ENCODE measurements at places on chromosomes 2 and 18.

DNA sequence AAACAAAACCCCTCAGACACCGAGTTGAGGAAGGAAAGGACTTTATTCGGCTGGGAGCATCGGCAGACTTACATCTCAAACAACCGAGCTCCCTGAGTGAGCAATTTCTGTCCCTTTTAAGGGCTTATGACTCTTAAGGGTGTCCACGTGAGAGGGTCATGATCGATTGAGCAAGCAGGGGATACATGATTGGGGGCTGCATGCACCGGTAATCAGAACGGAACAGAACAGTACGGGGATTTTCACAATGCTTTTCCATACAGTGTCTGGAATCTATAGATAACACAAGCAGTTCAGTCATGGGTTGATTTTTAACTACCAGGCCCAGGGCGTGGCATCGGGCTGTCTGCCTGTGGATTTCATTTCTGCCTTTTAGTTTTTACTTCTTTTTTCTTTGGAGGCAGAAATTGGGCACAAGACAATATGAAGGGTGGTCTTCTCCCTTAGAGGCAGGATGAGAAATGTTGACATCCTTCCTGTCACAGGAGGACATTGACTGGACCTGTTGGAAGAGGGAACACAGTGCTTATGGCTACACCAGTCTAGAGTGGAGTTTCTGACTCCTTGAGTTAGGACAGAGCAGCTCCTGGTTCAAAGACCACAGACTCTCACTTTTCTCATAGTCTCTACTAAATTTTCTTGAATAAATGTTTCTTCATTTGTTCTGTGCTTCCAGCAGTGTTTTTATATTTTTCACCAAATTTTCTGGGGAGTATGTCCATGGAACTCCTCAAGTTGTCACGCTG, 35.8 kb downstream of the SPOPL start:
- DNase-seq = no peak

- no peak for DNase-seq
These were observed 612.0 kb downstream of the IRS1 start for GRCh38 chr2:226187616-226188015.

DNA sequence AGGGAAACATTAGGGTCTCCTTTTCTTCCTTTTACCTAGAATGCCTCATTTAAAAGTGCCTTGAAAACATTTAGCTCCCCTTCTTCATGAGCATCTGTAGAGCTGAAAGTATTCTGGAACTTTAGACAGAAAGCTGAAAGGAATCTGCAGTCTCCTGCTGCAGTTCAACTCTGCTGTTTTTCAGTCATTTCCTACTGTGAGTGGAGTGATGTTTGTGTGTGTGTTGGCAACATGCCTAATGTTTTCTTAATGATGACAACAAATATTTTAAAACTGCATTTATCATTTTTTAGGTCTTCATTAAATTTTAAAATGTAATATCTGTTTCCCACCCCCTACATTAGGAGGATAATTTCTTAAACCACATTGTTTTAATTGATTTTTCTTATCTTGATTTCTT, 66.6 kb downstream of the TWSG1 start:
- DNase-seq = no peak

GRCh38 chr2:70904371-70905216, 31.1 kb upstream of the ATP6V1B1 start:
- DNase-seq = no peak

- DNase-seq = no peak
These were observed 186.8 kb downstream of the LTBP1 start for GRCh38 chr2:33133454-33133952.

DNA sequence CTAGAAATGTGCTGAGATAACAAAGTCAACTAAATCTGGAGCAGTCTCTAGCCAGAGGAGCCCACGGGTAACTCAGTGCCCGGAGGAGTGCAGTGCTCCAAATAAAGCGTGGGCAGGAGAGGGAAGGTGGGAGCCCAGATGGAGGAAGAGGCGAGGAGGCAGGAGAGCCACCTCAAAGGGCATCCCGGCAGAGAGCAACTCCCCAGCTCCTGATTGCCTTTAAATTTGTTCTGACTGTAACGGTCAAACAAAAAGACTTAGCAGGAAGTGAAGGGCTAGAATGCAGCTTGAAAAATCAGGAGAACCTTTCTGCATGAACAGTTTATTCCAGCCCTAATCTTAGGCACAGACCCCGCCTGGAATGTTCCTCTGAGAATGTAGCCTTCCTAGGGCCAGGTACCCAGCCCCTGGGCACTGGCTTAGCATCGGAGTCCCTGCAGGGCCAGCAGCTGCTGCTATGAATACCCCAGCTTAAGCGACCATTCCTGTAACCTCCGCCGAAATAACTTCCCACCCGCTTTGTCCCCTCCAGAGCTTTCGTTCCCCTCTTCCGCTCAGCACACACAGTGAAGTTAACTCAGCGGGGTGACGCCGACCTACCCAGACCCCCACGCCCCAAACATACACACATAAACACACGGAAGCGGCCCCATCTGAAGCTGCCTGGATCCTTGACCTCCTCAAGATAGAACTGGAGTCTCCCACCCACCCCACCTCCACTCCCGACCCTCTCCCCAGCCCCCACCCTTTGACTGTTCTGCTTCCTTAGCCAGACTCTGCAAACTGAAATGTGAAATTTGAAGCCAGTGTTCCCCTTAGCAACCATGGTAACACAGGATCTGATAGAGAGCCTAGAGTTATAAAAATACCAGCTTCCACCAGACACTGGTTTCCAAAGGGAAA, 123.2 kb downstream of the SMAD7 start:
- no peak for DNase-seq

DNA sequence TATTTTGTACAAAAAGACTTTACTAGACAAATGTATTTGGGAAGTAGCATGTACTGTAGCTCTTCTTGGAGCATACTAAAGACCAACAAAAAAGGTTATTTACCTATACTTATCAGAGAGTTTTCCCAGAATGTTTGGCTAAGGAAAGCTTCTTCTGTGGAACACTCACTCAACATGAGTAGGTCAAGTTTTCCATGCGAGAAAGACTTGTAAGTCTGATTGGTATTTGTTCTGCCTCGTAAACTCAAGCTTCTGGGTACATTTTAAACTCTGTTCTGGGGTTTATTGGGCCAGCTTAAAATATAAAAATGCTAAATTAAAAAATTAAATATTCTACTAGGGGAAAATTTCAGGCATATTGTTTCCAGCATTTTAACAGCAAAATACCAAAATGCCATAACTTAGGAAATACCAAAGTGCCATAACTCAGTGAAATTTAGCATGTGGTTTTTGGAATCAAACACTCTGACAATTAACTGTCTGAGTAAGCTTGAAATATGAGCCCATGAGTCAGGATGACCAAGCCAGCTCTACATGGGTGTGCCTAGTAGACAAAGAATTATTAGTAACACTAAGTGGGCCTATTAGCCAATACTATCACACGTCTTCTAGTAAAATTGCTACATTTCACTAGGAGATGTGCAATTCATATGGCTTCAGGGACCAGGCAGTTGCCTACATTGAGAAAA, 47.3 kb upstream of the SERPINE2 start:
- DNase-seq = no peak

DNA sequence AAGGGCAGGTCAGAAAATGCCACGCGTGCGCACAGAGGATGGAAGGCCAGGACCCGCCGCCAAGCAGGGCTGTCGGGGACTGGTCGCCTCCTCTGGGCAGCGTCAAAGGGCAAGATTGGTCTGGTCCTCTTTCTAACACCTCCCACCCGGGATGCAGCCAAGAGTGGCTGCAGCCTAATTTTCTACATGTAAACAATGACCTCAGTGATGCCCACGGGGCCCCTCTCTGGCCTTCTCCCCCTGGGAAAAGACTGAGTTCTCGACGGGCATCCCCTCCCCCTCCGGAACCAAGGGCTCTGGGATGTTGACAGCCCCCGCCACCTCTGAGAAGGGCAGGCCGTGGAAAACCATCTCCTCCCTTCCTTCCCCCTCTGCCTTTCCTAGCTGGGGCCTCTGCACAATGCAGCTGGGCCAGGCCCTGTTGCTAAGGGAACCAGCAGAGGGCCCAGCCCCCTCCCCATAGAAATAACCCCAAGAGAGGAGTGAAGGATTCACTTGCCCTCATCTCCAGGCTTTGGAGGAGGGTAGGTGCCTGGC, 80.0 kb upstream of the ZNF532 start:
- no peak for DNase-seq

- DNase-seq = no peak
These were observed 40.2 kb upstream of the ZNF521 start for GRCh38 chr18:25392192-25392591.

DNA sequence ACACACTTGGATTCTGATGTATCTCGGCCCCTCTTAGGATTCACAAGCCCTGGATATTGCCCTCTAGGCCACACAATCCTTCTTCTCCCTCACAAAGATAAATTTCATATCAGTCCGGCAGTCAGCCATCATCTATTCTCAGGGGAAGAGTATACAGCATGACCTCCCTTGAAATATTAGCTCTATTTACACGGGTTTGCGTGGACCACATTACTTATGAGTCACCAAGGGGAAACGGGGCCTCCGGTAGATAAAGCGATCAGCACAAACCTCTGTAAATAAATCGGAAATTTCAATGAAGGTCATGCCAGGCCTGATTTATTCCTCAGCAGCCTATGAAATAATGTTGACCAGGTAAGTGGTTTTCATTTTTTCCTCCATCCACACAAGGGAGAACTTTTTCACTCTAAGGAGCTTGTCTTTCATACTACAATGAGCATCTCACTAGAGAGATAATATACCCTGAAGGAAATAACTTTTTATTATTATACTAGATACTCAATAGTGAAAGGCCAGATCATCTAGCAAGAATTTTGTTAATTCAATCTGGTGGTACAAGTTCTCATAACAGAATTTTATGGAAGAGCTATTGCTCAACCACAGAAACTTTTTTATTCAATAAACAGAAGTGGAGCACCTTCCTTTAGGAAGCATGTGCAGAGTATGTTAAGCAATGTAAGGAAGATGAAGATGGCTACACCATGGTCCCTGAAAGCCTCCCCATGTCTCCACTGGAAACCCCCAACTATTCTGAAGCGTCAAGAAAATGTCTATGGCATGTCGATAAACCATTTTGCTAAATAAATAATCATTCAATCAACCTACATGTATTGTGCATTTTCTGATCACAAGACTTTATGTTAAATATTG, 125.2 kb upstream of the PIK3C3 start:
- no peak for DNase-seq

GRCh38 chr2:231460073-231460835, 4.0 kb downstream of the NCL start:
- DNase-seq = no peak

DNA sequence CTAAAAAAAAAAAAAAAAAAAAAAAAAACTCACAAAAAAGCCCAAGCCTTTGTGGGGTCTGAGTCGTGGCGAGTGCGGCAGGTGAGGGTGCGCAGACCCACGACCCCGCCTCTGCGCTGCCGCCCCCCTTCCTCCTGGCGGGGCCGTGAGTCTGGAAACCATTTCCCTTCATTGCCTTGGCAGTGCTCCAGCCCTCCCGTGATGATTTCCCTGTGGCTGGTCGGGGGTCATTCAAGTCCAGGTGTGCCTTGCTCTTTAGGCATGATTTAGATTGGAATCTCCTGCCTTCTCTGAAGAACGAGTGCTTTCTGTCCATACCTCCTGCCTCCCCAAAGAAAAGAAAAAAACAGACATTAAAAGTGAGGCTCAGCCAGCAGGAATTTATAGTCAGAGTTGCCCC, 161.8 kb downstream of the FAM210A start:
- DNase-seq = no peak

GRCh38 chr2:170930991-170931266, 1.9 kb downstream of the GORASP2 start:
- DNase-seq = no peak

- DNase-seq = no peak
These were observed 1200.5 kb upstream of the FAM98A start for GRCh38 chr2:34799556-34799955.

All from stimulated activated CD8-positive, alpha-beta memory T cell treated with anti-CD3 and anti-CD28 coated beads, Interleukin-12 subunit alpha, Interleukin-12 subunit beta, amount 100 ng/mL, for 1 hour (primary cell).